Jurkat, Clone E6-1 (cell line): ENCODE measurements at places on chromosomes 2 and 18.

DNA sequence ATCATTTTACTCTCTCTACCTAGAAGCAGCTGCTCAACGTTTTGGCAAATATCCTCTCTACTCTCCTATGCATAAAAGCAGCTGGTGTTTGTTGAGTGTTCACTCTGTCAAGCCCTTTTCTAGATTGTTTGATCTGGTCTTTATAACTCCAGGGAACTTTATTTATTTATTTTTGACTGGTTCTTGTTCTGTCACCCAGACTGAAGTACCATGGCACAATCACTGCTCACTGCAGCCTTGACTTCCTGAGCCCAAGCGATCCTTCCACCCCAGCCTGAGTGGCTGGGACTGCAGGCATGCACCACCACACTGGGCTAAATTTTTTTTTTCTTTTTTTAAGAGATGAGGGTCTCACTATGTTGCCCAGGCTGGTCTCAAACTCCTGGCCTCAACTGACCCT, 12.7 kb downstream of the CATIP start:
- no peak for DNase-seq

GRCh38 chr2:233779722-233780121, 1.6 kb downstream of the MROH2A start:
- DNase-seq, result no peak

DNA sequence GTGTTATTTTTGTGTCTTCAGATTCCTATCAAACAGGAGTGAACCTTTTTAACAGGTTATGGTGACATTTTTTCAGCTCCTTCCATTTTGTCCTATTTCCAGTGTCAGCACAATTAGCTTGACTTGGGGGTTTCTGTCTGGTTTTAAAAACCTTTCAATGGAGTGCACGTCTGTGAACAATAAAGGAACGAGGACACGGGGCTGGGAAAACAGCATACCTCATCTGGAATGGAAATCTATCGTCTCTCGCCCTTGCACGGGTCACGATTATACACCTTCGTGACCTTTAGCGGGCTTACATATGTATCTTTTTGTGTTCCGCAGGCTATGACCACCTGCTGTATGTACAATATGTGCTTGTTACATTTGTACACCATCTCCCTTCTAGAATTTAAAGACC, 2.3 kb upstream of the ZNF532 start:
- DNase-seq, result no peak

GRCh38 chr2:112050316-112050715, 4.8 kb upstream of the TMEM87B start:
- no peak for DNase-seq

GRCh38 chr2:237143676-237144440, 58.2 kb downstream of the COPS8 start:
- no peak for DNase-seq

- no peak for DNase-seq
Observed at GRCh38 chr18:48673456-48673852, 134.6 kb downstream of the CTIF start.

DNA sequence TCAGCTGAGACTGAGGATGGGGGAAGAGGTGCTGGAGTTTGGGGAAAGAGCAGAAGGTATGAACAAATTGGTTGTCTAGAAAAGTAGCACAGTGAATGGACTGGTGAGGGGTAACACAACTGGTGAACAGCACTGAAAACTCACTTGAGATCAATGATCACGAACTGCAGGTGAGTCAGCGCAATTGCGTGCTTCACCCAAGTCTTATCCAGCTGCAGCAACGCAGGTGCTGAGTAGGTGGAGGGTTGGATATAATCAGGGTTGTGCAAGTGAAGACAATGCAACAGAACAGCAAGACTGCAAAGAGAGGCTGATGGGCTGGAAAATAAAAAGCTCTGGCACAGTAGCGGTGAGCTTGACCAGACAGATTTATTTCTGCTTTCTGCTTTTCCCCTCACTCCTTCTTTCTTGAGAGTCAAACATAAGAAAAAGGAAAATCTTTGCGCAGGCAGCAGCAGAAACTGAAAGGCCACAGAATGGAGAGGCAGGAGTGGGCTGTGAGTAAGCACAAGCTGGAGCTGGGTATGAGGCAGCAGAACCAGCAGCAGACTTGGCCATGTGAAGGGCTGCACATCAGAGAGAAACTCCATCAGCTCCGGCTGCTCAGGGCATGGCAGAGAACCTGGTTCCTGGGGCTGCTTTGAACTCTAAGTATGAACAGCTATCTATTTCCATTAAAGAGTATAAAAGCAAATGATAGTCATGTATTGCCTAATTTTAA, 99.4 kb upstream of the ARL5A start:
- DNase-seq, result no peak

- DNase-seq, result no peak
Observed at GRCh38 chr2:179788104-179788503, 73.3 kb downstream of the ZNF385B start.

GRCh38 chr2:233627331-233628025, 8.8 kb upstream of the UGT1A10 start:
- DNase-seq, result no peak

DNA sequence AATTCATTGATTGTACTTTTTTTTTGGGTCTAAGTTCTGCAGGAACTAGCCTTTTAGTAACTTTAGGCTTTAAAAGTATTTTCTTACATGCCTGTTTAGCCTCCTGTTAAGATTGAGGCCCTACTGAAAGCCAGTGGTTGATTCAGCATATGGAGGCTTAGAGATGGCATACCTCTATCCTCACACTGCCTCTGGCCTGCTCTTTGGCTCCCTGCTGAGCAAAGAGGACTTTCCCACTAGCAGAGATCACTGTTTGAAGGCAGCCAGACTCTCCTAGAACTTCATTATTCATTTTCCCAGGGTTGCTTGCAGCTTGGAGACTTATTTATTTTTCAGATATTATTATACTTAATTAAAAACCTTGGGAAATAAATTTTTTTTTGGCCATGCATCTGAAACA, 405.6 kb upstream of the MEX3C start:
- DNase-seq, result no peak

DNA sequence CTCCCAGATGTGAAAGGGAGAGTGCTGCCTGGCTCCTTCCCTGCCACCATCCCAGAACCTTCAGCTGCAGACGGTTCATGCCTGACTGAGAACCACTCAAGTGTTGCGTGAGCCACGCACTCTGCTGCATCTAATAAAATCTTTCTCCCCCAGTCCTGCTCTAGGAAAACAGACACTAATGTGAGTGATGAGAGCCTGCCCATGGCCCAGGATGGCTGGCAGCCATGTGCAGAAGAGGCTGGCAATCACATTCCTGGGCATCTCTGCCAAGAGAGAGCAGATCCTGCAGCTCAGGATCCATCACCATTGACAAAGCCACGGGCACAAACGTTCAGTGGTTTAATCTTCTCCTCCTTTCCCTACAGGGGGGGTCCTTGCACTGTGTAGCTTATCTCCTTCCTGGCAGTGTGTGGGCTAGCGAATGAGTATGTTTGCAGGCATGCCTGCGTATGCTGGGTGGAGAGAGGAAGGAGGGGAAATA, 477.5 kb downstream of the SLC4A3 start:
- peak; percentile 9 for DNase-seq

- DNase-seq, result peak; percentile 8
Observed at GRCh38 chr2:151973901-151974199, 125.0 kb downstream of the CACNB4 start.

GRCh38 chr18:50656396-50656795, 96.5 kb downstream of the MAPK4 start:
- no peak for DNase-seq

GRCh38 chr2:80073134-80073561, 231.4 kb downstream of the LRRTM1 start:
- DNase-seq, result peak; percentile 78

DNA sequence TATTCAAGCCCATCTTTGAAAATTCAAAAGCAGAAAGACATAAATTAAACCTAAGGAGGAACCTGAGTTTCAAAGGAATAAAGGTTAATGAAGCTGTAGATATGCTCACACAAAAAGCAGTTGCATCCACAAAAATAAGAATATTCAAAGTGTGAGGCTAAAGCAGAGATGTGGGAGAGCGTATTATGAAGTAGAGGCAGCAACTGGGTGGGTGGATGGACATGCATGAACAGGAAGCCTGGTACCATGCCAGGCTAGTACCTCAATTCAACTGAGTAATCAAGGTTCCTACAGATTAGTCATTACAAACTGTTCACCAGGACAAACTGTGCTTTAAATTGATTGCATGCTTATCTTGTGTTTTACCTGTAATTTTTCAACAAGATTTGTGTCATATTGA, 330.0 kb upstream of the PKDCC start:
- no peak for DNase-seq

- DNase-seq, result no peak
Observed at GRCh38 chr2:173822889-173823542, 142.2 kb downstream of the SP3 start.

DNA sequence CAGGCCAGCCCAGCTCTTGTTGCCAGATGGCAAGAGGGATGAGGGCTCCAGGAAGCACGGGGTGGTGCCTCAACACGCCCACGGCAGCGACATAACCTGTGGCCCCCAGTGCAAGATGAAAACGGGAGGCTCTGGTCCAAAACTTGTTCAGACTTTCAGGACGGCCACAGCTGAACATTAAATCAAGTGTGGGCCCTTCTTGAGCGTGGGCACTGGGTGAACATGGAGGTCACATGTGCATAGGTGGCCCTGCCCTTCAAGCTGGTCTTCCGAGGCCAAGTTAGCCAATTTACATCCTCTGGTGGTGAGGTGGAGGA, 77.5 kb downstream of the NDUFA10 start:
- DNase-seq, result no peak

GRCh38 chr2:160225722-160226121, 25.6 kb upstream of the ITGB6 start:
- no peak for DNase-seq

DNA sequence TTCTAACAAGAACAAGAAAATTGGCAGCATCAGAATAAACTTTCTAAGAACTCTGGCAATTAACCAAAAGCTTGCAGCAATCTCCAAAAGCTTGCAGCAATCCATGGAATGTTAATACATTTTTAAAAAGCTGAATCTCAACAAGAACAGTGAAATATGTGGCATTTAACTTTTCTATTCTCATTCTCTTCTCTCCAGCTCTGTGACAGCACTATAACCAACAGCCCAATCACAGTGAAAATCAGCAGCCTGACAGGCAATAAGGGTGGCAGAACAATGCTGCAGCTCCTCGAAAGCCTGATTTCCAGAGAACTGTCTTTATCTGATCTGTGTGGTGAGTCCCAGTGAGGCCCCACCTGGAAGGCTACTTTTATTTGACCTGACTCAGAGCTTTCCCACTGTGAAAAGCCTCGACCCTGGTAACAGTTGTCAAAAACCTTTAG, 60.0 kb downstream of the TMEM131 start:
- DNase-seq, result no peak

GRCh38 chr18:78740876-78741275, 238.7 kb upstream of the SALL3 start:
- no peak for DNase-seq

DNA sequence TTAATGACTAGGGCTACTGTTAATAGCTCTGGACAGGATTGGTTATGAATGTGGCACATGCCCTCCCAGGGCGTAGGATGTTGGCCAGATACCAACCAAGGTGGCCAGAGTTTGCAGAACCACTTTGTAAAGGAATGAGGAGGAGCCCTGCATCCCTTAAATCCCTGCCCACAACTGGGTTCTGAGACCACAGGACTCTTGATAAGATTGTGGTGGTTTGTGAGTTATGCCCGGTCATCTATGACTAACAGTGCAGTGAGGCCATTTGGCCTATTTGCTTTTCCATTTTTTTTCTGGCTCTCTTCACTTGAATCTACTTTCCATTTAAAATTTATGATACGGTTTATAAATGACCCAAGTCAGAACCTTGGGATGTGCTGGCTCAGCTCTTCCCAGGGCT, 294.5 kb downstream of the PRKCE start:
- DNase-seq, result no peak

DNA sequence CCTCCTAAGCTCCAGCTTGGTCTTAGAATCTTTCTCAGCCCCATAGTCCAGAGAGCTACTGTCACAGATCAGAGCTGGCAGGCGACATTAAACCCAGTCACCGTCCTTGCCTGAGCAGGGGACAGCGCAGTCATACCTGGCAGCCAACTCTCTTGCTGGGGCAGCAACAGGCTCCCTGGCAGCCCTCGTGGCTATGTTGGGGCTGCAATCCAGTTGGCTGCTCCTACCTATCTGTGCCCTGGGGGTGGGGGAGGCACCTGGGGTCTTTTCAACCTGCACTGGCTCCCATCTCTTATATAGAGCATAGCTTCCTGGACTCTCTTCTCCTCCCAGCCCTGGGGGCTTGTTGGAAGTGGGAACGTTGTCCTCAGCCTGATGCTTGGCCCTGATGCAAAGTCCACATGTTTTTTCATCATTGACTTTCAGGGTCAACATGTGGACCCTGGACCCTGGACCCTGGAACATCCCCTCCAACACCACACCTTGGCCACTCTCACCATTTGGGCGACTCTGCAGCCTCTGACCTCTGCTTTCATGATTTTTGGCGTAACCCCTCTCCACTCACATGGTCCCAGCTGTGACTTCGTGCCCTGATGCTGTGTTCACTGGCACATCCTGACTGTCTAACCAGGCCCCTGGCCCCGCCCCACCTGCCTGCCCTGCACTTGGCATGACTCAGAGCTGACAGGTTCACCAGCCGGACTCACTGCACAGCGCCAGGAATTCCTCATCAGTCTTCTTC, 45.6 kb downstream of the ATOH8 start:
- DNase-seq, result no peak

GRCh38 chr2:240822280-240822847, 2.3 kb upstream of the KIF1A start:
- no peak for DNase-seq

DNA sequence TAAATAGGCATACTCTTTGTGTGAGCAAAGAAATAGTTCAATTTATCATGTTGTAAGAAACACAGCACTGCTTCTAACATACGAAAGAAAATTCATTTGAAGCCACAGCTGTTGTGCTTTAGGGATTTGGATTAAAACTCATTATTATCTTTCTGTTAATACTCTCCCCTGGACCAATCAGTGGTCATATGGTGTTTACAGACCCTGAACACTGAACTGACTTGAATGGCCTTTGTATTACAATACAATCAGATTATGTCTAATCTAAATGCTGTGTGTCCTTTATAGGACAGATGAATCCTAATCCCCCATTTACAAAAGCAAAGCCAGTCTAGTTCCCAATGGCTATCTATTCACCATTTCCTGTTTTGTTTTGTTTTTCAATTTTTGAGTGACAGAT, 36.5 kb downstream of the ZNF385B start:
- DNase-seq, result no peak

DNA sequence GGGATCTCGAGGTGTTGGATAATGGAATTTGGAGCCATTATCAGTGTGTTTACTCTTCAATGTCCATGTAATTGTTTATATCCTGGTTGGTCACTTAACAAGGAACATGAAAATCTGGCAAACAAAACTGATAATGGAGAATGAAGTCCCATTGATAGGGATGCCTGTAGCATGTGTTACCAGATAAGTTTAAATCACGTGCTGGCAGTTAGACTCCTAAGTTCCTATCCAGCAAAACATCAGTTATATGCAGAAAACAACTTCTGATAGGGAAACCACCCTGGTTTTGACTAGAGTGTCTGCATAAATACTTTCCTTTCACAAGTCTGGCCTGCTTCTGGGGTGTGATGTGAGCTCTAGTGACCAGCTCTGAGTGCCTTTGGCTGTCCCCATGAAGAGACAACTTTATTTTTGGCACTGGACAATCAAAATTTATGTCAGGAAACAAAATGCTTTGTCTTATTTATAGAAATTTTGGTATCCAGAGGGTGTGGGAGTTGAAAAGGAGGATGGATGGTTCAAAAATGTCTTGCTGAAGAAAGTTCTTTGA, 82.0 kb downstream of the FHOD3 start:
- no peak for DNase-seq
